ENCODE measurements at places on chromosomes 7 and 10.

GRCh38 chr10:43821103-43821502 lies 172.4 kb upstream of the ZNF32 start:
- DNase-seq: no peak

DNA sequence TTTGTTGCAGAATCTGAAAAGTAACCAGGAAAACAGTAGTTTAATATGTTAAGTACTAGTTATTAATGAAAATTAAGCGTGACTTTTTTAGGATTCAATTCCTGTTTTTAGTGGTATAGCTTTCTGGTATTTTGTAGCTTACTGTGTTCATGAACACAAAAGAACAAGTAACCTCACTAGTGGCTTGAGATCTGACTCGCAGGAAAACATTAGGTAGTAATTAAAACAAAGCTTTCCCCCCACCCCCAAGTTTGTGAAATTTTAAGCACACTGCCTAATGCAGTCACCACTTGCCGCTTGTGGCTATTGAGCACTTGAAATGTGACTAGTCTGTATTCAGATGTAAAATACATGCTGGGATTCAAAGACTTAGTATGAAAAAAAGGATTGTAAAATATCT lies 102.5 kb upstream of the RPA3 start:
- no peak for DNase-seq

- no peak for DNase-seq
These were observed 10.6 kb upstream of the SUN1 start for GRCh38 chr7:821688-822087.

- DNase-seq: peak; percentile 31
These were observed 204.3 kb downstream of the DGKB start for GRCh38 chr7:14698239-14698638.

GRCh38 chr7:137992550-137993394 lies 9.1 kb downstream of the CREB3L2 start:
- peak; percentile 78 for DNase-seq

- DNase-seq: no peak
These were observed 97.0 kb downstream of the BMS1 start for GRCh38 chr10:42879380-42880254.

- no peak for DNase-seq
These were observed 160.5 kb downstream of the ADAM12 start for GRCh38 chr10:126227762-126228134.

DNA sequence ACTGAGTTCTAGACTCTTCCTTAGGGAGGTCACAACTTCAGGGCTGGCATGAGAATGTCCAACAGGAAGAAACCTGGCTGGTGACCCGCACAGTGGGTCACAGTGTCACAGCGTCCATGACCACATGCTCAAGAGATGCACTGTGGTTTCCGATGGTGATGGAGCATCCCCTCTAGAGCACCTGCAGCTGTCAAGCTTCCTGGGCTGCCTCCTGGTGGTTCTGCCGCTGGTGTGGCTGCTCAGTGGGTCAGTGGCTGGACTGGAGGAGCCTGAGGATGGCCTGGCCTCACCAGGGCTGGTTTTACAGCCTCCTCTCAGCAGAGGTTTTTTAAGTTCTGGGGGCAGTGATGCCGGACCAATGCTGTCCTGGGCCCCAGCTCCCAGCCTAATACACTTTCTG lies 149.3 kb downstream of the SH3PXD2A start:
- DNase-seq: no peak

DNA sequence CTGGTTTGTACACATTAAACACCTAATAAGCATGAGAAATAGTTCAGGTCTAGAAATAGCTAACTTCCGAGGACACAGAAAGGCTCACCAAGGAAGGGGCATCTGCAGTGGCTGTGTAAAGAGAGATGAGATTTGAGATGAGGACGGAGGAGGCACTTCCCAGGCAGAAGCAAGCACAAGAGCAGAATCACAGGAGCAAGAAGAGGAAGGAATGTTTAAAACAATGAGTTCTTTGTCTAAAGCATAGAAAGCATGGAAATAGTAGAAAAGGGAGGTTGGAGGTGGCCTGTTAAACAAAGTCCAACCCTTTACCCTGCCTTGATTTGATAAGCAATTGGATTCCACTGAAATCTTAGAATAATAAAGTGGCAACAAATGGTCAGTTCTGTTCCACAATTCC lies 11.6 kb upstream of the PON3 start:
- DNase-seq: no peak

DNA sequence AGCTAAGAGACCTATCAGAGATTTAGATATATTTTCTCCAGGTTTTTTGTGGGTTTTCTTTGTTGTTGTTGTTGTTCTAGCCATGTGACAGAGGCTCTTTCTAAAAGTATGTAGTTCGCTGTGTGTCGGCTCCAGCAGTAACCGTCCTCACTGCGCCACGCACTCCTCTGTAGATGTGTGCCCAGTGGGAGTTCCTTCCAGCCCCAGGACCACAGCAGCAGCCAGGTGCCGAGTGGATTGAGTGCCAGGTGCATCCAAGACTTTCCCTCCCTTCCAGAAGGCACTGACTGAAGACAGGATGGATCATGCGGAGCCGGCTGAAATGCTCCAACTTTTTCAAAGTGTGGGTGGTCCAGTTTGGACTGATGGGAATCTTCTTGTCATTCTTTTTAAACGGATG lies 31.8 kb downstream of the WDR86 start:
- no peak for DNase-seq

- DNase-seq: peak; percentile 49
These were observed 936 bp downstream of the IGF2BP3 start for GRCh38 chr7:23469150-23469960.

GRCh38 chr10:119285495-119286267 lies 78.3 kb downstream of the GRK5 start:
- DNase-seq: no peak

- DNase-seq: no peak
These were observed 52.2 kb downstream of the C10orf120 start for GRCh38 chr10:122647383-122647968.

- DNase-seq: no peak
These were observed 22.3 kb downstream of the CABCOCO1 start for GRCh38 chr10:61684894-61685507.

DNA sequence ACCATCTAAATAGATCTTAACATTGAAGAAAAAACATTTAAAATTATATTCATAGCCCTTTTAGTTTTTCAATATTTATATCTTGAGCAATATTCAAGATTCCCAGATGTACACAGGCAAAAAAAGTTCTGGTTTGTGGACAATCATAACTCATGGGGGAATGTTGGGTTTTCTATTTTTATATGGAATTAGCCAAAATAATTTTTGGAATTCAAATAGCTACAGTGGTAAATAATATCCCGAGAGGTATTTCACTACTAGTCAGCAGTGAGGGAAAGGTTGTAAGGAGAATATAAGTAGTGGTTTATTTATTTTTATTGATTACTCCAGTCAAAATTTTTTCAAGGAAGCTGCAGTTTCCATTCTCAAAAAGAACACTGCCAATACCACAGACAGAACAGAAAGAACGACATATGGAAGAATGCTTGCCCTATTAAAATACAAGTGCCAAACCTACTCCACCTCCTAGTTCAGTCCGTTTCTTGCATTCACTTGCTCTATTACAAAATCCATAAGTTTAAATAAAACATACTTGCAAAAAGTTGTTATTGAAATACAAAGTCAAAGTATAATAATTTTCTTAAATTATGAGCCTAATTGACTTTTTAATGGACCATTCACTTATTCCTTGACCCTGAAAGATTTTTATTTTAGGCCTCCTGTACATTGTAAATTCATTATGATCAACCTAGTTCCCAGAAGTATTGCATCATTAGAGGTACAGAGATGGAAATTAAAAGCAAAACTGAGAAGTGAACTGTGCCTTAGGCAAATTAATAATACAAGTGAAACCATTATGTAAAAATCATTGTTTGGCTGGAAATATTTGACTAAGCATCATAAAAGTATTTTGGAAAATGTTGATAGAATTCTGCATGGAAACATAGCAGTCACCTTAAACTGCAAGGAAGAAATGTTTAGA lies 533.2 kb downstream of the PARD3 start:
- no peak for DNase-seq

DNA sequence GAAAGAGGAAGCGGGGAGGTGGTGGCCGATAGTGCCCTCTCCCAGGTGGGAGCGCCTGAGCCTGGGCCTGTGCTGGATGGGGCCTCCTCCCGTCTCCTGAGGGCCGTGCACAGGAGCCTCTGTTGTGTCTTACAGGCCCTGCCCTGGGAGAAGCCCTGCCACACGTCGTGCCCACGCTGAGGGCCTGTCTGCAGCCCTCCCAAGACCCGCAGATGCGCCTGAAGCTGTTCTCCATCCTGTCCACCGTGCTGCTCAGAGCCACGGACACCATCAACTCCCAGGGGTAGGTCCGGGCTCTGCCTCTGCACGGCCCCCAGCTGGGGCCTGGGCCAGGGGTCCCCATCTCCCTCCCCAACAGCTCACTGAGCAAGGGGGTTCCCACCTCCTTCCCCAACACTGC lies 43.3 kb upstream of the PRKAR1B start:
- DNase-seq: no peak

GRCh38 chr10:25561758-25562157 lies 372.3 kb upstream of the MYO3A start:
- no peak for DNase-seq

GRCh38 chr7:43904533-43905208 lies 1.7 kb downstream of the URGCP start:
- no peak for DNase-seq

GRCh38 chr10:51186361-51186760 lies 112.1 kb downstream of the PRKG1 start:
- no peak for DNase-seq

DNA sequence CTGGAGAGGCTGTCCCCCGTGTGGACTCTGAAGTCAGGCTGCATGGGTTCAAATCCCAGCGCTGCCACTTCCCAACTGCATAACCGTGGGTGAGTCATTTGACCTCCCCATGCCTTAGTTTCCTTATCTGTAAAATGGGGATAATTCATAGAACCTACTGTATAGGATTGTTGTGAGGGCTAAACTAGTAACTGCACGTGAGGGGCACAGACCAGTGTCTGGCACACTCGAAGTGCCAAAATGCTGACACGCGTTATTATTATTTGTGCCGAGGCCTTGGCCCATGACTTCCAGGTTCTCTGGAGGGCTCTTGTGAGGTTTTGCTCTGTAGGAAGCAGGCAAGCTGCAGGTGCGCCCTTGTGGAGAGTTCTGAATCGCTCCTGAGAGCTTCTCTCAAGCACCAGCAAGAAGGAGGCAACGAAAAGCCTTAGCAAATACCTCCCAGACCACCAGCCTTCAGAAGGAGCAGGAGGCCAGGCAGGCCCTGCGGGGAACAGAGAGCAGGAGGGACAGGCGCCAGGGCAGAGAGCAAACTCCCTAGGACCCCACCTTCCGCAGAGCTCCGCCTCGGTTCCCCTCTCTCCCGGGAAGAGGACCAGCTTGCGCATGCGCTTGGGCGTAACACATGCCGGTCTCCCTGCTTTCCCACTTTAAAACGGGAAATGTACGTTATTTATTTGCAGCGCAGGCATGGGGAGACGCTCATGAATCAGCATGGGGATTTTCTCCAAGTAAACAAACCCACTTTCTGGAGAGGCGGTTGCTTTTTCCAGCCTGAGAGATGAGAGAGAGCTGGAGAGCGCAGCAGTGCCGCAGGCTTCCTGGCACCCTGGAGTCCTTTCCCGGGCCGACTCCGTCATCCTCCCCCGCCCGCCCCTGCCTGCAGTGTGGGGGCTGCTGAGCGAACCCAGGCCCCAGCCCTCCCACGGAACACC lies 39.6 kb downstream of the SORCS3 start:
- no peak for DNase-seq

- DNase-seq: no peak
These were observed 443.2 kb upstream of the SEMA3A start for GRCh38 chr7:84637568-84638338.

DNA sequence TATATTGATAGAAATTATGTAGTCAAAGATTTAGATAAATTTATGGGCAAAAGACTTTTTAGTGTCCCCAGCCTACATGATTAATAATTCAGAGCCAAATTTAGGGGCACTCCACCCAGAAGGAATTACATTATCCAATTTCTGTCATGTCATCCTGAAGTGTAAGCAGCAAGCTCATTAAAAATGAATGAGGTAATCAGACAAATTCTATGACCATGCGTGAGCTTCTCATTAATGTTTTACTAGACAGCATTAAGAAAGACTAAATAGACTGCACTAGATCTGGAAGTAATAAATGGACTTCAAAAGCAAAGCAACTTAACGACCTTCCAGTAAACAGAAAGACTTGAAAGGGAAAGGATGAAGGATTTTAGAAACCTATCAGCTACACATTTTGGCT lies 22.7 kb upstream of the TRUB1 start:
- DNase-seq: no peak

DNA sequence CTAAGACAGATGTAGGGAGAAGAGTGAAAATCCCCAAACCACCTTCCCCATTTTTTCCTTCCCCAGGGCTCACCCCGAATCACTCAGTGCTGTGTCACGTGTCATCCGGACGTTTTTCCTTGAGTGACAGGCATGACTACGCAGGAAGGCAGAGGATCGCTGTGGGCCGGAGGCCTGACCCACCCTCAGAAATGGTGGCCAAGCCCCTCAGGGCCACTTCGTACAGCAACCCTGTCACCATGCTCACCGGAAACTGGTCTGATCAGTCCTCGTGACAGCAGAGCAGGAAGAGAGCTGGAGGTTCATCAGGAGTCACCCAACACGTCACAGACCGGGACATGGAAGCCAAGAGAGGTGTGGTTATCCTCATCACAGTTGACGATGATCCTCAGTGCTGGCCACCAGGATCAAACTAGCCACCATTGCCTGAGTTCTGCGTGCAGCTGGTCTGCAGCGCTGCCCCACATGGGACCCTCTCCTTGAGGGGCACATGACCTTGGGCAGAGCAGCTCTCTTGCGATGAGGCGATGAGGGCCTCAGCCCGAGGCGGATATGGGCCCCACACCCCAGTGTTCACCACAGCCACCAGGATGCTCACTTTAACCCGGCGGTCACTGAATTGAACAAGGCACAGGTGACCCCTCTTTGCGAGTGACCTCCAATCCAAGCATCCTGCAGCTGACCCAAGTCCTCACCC lies 99.3 kb upstream of the INSIG1 start:
- no peak for DNase-seq

- peak; percentile 49 for DNase-seq
These were observed 44.1 kb upstream of the CDK6 start for GRCh38 chr7:92880212-92881090.

GRCh38 chr10:94343151-94343550 lies 19.6 kb downstream of the NOC3L start:
- DNase-seq: no peak
